GM18507 (cell line): ENCODE measurements at places on chromosomes 7 and 10.

- no peak for DNase-seq
These were observed 864 bp downstream of the PSTK start for GRCh38 chr10:122981066-122981464.

GRCh38 chr10:29948881-29949355 is 110.5 kb downstream of the JCAD start:
- DNase-seq = no peak

- peak; percentile 15 for DNase-seq
These were observed 519 bp downstream of the ITGB8 start for GRCh38 chr7:20330928-20331909.

DNA sequence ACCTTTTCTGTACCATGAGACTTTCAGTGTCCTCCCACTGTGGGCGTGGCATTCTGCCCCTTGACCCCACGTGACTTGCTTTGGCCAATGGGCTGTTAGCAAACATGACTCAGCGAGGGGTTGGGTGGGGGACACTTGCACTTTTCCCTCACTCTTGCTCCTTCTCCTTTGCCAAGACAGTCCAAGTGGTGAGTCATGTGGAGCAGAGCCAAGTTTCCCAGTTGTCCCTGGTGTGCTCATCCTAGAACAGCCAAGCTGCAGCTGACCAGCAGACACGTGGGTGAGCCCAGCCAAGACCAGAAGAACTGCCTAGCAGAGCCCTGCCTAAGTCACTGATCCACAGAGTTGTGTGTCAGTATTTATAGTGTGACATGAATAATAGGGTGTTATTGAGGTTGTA is 82.8 kb upstream of the CPXM2 start:
- DNase-seq = no peak

DNA sequence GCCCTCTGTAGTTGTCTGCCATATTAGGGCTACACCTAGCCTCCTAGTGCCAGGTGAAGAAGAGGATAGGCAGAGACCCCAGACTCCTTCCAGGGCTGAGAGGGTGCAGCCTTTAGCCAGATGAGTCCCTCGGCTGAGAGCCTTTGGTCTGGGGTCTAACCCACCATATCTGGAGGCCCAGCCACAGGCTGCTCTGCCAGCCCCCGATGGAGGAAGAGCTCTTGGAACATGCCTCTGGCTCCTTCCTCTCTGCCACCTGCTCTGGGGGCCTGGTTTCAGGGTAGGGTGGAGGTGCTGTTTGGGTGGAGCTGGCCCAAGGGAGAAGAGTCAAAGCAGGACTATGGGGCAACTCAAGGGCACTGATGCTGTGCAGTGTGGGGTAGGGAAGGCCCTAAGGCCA is 1.4 kb downstream of the LRRC18 start:
- DNase-seq = no peak

- DNase-seq = no peak
These were observed 35.6 kb downstream of the BRAF start for GRCh38 chr7:140889150-140889549.

DNA sequence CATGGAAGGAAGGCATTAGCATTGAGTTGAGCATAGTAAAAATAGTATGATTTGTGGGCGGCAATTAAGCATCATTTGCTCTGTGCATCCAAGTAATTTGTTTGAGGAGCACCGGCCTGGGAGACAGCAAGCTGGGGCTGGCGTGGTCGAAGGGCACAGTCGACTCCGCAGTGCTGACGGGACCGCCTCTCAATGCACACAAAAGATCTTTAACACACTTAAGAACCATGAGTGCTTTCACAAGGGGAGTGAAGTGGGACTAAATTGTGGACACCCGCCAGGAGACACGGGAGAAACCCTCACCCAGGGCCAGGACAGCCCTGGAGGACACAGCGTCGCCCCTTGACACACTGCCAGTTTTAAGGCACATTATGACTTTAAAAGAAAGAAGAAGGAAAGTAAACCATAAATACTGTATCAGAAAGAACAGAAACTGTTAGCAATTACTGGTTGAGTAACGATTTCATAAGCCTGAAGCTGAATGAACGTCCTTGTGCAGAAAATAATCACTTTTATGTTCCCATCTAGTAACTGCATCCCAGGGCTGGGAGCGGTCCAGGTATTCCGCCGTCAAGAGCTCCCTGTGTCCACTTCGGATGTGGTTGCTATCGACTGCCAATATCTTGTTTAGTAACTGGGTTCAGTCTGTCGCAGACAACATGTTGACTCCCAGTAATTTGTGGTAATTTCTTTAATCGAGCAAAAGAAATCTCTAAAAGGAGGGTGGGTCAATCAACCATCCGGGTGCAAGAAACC is 102.1 kb downstream of the EBF3 start:
- no peak for DNase-seq

DNA sequence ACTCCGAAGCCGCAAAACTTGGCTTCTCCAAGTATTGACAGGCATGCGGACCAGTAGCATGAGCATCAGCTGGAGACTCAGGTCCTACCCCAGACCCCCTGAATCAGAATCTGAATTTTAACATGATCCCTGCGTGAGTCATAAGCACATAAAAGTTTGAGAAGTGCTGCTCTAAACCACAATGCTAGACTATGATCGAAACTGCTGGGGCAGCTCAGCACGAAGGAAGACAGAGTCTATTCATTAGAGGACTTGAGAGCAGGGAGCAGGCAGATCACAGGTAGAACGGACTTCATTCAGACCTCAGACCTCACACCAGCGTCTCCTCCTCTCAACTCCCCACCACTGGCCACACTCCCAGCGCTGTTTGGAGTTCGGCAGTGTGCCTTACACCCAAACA is 16.9 kb downstream of the CAMK2G start:
- DNase-seq = no peak

- DNase-seq = no peak
These were observed 516.9 kb downstream of the GLRX3 start for GRCh38 chr10:130652964-130653578.

- no peak for DNase-seq
These were observed 17.5 kb downstream of the TSPAN15 start for GRCh38 chr10:69468751-69469089.

- DNase-seq = no peak
These were observed 89.2 kb upstream of the TOMM7 start for GRCh38 chr7:22911889-22912288.

DNA sequence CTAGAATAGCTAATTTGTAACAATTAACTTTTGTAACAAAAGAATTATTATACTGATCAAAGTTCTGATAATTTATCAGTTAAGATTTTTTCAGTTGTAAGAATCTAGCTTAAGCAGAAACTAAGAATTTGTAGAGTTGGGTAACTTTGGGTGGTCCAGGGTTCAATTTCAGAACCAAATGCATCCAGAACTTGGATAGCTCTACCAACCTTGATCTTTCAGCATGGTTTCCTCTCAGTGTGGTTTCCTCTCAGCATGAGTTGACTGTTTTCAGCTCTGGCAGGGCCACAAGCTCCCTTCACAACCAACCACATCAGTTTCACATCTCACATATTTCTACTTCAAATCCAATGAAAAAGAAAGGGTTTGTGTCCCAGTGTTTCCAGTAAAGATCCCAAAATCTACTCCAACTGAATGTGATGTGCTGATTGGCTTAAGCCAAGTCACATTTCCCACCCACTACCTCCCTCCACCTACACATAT is 3.3 kb upstream of the FAS start:
- DNase-seq = no peak

DNA sequence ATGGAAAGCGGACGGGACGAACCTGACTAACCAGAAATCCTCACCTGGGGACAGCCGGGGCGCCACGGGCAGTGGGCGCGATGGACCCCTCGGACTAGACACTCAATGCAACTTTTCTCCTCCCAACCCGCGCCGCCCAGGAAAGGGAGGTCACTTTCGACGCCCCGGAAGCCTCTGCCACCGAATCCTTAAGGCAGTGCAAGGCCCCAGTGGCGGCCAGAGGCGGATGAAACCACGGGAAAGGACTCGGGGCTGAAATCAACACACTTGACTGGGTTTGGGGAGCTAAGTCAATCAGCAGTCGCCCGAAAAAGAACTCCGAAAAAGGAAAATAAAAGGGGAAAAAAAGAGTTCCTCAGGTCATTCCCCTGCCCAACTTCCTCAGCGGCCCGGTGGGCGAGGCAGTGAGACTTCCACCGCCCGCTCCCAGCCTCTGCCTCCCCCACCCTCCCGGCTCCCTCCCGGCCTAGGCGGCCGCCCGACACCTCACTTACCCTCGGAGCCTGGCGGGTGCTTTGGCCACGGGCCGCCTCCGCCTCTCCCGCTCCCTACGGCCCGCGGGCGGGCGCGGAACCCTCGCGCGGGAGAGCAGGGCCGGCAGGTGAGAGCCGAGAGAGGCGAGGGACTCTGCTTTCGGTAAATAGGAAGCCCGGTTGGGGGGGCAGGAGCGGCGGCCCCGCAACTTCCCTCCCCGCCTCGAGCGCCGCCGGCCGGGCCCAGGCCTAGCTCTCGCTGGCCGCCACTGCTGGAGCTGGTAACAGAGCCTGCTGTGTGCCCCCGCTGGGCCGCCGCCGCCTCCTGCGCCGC is 518 bp downstream of the WAPL start:
- DNase-seq = peak; percentile 20
